Naive thymus-derived CD4-positive, alpha-beta T cell (primary cell): ENCODE measurements at places on chromosomes 3 and 15.

- H3K27ac ChIP-seq: no peak overlapping the region
- H3K36me3 ChIP-seq: no peaks in the 10 kb centered on the region
- H3K4me1 ChIP-seq: peaks cover 2% of the 10 kb centered on the region
- no peak overlapping the region for H3K4me3 ChIP-seq
Observed at GRCh38 chr15:85800478-85801123, 5.9 kb upstream of the KLHL25 start.

DNA sequence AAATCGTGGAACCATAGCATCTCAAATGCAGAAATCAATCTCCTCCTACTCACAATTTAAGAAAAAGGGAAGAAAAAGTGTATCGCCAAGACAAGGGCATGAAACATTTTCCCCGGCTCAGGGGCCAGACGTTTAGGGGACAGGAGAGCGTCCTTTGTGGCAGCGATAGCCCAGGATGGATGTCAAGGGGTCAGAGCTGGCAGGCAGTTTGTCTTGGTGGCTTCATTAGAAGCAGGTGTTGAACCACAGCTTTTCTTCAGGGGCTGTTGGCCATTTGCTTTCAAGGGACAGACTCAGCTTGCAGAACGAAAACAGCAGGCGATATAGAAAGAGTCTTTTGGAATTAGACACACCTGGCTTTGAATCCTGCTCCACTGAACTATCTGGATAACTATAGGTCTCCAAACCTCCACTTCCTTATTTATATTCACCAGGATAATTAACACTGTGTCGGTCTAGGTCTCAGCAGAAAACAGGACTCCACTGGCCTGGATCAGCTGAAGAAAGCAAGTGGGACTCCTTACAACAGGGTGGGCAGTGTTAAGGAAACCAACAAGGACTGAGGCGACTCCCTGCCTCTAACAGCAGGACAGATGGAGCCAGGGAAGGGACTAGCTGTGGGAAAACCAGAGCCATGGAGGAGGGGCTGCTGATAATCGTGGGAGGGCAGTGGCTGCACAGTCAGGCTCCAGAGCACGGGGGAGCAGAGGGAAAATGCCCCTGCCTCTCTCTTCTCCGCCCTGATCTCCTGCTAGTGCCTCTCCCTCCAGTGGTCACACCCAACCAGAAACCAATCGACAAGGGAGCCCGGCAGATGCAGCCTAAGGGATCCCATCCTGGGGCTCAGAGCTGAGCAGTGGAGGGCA is 123.6 kb downstream of the LIPC start:
- H3K36me3 ChIP-seq: no peaks in the 10 kb centered on the region
- no peak overlapping the region for H3K4me3 ChIP-seq
- no peaks in the 10 kb centered on the region for H3K4me1 ChIP-seq

- no peaks in the 10 kb centered on the region for H3K36me3 ChIP-seq
- no peak for DNase-seq
- H3K4me1 ChIP-seq: no peaks in the 10 kb centered on the region
- no peak overlapping the region for H3K27ac ChIP-seq
- H3K4me3 ChIP-seq: no peak overlapping the region
Observed at GRCh38 chr3:102736288-102736974, 301.6 kb downstream of the ZPLD1 start.

GRCh38 chr15:66133247-66133885 is 120.2 kb downstream of the MEGF11 start:
- H3K4me1 ChIP-seq: no peaks in the 10 kb centered on the region
- H3K27me3 ChIP-seq: no peaks in the 10 kb centered on the region
- DNase-seq: no peak
- H3K27ac ChIP-seq: no peak overlapping the region

- no peaks in the 10 kb centered on the region for H3K4me1 ChIP-seq
- H3K27ac ChIP-seq: no peak overlapping the region
- H3K4me3 ChIP-seq: no peak overlapping the region
- H3K27me3 ChIP-seq: no peaks in the 10 kb centered on the region
- no peaks in the 10 kb centered on the region for H3K36me3 ChIP-seq
- no peak for DNase-seq
Observed at GRCh38 chr3:131962982-131963381, 71.8 kb downstream of the CPNE4 start.

- DNase-seq: no peak
- no peaks in the 10 kb centered on the region for H3K27me3 ChIP-seq
Observed at GRCh38 chr15:91845720-91846119, 7.8 kb upstream of the SLCO3A1 start.

GRCh38 chr3:114068336-114068735 is 11.8 kb downstream of the QTRT2 start:
- no peak overlapping the region for H3K4me3 ChIP-seq
- no peaks in the 10 kb centered on the region for H3K27me3 ChIP-seq
- no peak for DNase-seq
- H3K4me1 ChIP-seq: no peaks in the 10 kb centered on the region

DNA sequence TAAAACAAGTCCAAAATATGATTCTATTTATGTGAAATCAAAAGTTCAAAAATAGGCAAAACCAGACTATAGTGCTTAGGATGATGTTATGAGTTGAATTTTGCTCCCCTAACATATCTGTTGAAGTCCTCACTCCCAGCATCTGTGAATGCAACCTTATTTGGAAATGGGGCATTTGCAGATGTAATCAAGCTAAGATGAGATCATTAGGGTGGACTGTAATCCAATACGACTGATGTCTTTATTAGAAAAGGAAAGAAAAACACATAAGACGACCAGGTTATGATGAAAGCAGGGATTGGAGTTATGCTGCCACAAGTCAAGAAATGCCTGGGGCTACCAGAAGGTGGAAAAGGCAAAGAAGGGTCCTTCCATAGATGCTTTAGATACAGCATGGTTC is 110.5 kb upstream of the CCDC39 start:
- H3K36me3 ChIP-seq: no peaks in the 10 kb centered on the region
- no peak overlapping the region for H3K4me3 ChIP-seq
- H3K27me3 ChIP-seq: no peaks in the 10 kb centered on the region
- no peak overlapping the region for H3K27ac ChIP-seq
- H3K4me1 ChIP-seq: no peaks in the 10 kb centered on the region

DNA sequence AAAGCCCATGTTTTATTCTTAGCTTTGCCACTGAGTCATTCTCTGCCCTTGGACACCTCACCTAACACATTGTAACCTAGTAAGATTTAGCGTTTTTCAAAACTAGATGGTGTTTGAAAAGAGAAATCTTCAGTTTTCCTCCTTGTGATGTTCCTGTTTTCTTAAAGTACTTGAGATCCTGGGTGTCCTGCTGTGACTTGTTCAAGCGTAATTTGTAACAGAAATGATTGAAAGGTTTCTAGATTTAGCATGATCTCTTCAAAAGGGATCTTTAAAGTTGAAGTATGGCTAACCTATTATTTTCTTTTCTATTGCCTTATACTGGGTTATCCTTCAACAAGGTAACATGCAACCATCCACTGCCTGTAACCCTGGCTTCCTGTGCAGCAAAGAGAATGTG is 32.6 kb upstream of the SPATA16 start:
- no peak overlapping the region for H3K4me3 ChIP-seq
- no peak overlapping the region for H3K27ac ChIP-seq
- no peaks in the 10 kb centered on the region for H3K36me3 ChIP-seq
- H3K27me3 ChIP-seq: no peaks in the 10 kb centered on the region

DNA sequence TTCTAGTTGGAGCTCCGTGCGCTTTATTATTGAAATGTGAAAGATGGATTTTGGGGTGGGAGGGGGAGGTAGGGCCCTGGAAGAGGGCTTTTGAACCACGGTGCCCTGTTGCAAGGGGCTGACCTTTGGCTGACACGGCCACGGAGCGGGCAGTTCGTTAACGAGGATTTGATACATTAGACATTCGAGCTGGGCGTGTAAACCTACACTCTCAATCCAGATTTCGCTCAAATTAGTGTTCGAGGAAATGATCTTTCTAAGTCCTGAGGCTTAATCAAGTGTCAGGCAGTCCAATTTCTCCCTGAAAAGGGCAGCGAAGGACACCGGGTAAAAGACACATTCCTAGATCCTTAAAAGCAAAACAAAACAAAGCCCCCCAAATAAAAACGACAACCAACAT is 13.0 kb downstream of the ZIC1 start:
- no peaks in the 10 kb centered on the region for H3K36me3 ChIP-seq
- DNase-seq: no peak

DNA sequence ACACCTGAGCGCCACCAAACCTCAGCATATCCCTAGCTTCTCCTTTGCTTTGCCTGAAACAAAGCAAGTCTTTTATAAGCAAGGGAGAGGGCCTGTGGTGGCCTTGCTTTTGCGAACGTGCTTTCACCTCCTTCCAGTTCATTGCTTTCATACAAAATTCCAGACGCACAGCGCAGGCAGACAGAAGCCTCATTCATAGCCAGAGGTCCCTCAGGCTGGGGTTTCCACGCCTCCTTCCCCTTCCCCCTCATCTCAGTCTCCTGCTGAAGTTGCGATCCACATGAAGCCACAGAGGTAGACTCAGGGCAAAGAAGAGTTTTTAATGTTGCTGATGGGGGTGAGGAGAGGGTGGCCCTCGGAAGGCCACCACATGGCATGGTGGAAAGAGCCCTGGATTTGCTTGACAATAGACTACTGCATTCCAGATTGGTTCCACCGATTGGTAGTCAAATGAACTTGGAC is 59.4 kb upstream of the FLNB start:
- H3K4me1 ChIP-seq: no peaks in the 10 kb centered on the region
- no peak overlapping the region for H3K4me3 ChIP-seq
- no peaks in the 10 kb centered on the region for H3K27me3 ChIP-seq
- no peaks in the 10 kb centered on the region for H3K36me3 ChIP-seq
- H3K27ac ChIP-seq: no peak overlapping the region

DNA sequence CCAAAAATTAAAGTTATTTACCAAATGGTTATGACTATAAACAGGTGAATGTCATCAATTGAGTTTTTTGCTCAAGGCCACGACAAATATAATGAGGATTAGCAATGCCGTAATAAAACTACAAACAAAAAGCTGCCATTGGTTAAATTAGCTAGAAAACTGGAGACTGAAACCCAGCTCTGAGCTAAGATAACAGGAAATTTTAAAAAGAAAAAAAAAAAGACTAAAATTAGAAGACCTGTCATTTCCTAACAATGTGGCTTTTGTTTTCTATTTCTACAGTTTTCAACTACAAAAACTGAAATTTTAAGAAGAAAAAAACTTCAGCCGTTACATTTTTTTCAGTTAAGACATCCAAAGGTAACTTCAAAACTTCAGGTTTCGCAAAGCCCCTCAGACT is 9.7 kb downstream of the SLC12A6 start:
- peaks cover 57% of the 10 kb centered on the region for H3K4me1 ChIP-seq
- DNase-seq: no peak
- peak overlapping the region; percentile 65 for H3K27ac ChIP-seq
- no peaks in the 10 kb centered on the region for H3K36me3 ChIP-seq
- no peaks in the 10 kb centered on the region for H3K27me3 ChIP-seq
- peak overlapping the region; percentile 30 for H3K4me3 ChIP-seq
